ENCODE measurements at places on chromosomes 2 and 18. TPM values are rescaled to one million over a fixed set of nuclear protein-coding genes. Genes with fewer than 3 reads are reported as not detected.

DNA sequence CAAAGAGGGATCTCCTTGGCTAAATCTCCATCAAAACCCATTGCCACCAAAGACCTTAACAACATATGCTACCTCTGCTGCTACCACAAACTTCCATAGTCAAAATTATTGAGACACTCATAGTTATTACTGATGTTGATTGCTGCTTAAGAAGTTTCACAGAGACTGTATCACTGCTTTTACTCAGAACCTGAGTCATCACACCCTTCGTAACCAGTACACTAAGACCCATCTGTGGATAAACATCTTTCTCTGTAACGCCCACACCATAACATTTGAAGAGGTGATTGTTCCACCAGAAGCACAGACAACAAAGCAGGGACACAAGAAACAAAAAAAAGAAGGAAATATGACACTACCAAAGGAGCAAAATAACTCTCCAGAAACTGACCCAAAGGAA, 1563.1 kb downstream of the LRP1B start:
- no peak for DNase-seq

- no peak for DNase-seq
Measured at GRCh38 chr2:64858541-64859311, 130.5 kb upstream of the SLC1A4 start.

DNA sequence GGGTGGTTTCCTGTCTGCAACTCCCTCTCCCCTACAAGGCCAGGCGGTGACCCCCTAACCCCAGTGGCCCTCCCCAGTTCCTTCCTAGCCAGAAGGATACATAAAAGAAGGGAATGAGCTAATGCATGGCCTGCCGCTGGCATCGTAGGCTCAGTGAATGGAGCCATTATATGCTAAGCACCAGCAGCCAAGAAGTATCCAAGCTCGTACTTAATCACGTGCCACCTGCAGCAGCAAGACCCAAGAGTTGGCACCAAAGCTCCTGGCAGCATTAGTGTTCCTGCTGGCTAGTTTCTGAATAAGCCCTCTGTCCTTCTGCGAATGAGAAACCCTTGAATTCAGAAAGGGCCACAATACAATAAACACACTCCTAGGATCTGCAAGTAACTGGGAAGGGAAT, 4.3 kb downstream of the DBI start:
- no peak for DNase-seq

GRCh38 chr18:32257084-32257785, 67.4 kb downstream of the MEP1B start:
- no peak for DNase-seq

DNA sequence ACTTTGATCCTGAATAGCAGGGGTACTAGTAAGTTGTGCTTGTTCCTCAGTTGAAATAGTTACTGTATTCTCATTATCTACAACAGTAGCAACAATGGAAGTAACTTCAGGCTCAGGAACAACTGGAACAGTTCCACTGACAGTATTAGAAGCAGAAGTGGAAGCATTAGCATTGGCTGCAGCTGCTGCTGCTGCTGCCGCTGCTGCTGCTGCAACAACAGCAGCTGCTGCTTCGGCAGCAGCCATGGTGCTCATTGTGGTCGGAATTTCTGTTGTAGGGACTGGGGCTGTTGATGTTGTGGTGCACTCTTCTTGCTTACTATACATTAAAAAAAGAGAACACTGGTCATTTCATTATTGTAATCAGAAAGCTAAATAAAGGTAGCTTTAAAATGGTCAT, 40.8 kb downstream of the PRPF40A start:
- no peak for DNase-seq

DNA sequence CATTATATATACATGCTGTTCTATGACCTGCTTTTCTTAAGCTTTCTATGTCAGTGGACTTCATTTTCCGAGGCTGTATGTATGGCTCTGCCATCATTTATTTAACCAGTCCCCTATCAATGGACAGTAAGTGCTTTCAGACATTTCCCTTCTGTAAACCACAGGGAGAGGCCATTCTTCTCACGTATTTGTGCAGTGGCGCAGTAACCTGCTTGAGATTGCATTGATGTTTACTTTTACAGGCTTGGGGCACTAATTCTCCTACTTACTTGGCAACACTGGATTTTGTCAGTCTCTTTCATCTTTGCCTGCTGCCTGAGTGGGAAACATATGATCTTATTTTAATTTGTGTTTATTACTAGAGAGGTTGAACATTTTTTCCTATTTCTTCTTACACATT, 52.1 kb downstream of the BOLA3 start:
- no peak for DNase-seq

DNA sequence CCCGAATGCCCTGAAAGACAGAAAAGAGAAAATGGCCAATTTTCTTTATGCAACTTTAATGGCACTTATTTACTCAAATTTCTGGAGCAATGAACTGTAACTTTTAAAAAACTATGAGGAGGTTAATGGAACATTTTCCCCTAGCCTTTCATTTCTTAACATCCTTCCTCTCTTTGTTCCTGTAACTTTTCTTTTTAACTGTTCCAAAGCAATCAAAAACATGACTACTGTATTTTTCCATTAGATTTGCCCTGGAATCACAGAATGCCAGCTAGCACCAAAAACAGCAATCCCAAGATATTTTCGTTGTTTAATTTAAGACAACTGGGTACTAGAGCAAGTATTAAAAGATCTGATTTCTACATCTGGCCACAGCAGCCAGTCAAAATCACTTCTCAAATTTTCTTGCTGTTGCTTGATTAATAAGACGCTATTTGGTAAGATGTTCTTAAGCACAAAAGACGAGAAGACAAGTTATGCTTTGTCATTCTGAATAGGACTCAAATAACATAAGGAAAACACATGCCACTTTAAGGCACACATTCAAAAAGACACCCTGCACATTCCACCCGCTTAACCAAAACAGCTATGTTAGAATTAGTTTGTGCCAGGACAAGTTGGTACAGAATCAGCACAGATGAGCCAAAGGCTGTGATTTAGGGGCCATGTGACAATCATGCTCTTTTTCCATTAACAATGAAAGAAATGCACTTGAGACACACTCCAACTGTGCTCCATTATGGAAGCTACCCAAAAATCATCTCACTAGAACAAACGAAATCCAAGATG, 3.6 kb downstream of the STARD7 start:
- peak; percentile 86 for DNase-seq

DNA sequence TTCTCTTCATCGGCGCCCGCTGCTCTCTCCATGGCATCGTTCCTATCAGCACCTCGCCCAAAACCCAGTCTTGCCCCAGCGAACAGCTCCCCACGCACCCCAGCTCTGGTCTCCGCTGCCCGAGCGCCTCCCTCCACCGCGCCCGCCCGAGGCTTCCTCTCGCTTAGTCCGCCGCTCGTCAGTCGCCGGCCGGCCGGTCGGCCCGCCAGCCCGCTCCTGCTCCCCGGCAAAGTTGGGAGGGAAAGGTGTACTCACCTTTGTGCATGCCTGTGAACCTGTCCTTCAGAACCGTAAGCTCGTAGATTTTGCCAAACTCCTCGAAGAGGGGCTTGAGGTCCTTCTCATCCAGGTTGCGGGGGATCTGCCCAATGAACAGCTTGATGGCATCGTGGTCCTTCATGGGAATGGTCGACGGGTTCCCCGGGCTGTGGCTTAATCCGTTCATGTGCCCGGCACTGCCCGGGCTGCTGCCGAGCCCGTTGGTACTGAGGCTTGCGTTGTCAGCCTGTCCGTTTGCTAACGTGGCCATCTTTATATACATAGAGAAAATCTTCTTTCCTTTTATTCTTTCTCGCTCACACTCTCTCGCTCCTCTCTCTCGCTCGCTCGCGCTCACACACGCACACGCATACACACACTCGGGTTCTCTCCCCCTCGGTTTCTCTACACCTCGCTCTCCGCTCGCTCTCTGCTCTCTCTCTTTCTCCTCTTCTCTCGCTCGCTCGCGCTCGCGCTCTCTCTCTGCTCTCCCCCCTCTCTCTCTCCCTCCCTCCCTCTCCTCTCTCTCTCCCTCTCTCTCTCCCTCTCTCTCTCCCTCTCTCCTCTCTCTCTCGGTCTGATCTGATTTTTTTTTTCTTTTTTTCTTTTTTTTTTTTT, at the start of gene CELF4:
Gene CELF4, minus strand, starts transcription at position 698 of the 876 bp plus-strand sequence.
- peak; percentile 5 for DNase-seq

DNA sequence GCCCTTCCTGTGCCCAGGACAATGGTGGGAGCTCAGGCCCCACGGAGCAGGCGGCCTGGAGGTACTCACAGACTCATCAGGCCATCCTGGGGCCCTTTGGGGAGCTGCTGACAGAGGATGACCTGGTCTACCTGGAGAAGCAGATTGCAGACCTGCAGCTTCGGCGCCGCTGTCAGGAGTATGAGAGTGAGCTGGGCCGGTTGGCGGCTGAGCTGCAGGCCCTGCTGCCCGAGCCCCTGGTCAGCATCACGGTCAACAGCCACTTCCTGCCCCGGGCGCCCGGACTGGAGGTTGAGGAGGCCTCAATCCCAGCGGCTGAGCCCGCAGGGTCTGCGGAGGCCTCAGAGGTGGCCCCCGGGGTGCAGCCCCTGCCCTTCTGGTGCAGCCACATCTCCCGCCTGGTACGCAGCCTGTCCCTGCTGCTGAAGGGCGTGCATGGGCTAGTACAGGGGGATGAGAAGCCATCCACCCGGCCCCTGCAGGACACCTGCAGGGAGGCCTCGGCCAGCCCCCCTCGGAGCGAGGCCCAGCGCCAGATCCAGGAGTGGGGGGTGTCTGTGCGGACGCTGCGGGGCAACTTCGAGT, 8.3 kb upstream of the KLHL30 start:
- DNase-seq: no peak

GRCh38 chr2:160940699-160941098, 219.5 kb upstream of the TANK start:
- no peak for DNase-seq

GRCh38 chr2:24363301-24363700, 3.0 kb upstream of the ITSN2 start:
- DNase-seq: no peak

GRCh38 chr2:178455947-178456346, 4.8 kb downstream of the PJVK start:
- DNase-seq: no peak

GRCh38 chr2:115910270-115910669, 1467.8 kb downstream of the DPP10 start:
- DNase-seq: no peak

GRCh38 chr2:219911541-219911940, 284.1 kb downstream of the SLC4A3 start:
- DNase-seq: no peak

GRCh38 chr2:59936048-59936447, 617.4 kb downstream of the BCL11A start:
- no peak for DNase-seq

DNA sequence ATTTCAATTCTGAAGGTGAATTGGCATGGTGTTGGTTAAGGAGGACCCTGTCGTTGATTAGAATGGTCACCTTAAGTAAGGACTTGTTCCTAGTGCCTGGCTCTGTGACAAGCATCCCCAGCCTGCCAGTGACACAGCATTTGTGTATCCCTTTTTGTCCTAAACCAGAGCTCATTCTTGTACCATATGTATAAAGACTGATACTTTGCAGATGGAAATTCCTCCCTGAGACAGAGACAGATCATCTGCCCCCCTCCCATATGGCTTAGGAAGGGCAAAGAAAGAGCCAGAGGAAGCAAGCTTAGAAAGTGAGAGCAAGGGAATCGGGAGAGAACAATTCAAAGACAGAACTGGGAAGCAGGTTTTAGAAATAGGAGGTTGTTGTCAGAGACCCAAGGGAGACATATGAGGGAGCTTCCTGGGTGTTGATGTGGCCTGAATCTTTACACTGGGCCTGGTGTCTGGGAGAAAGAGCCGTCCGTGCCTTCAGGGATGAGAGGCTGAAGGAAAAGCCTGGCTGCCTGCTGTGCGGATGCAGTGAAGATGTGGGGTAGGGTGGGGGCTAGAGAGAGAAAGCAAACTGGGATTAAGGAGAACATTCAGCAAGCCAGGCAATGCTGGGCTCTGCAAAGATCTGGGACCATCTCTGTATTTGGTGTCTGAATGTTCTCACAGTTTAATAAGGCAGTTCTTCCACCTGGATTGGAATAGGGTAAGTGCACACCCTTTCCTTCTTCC, 13.2 kb upstream of the CHRNA1 start:
- DNase-seq: no peak

GRCh38 chr2:226077031-226077430, 677.5 kb downstream of the NYAP2 start:
- DNase-seq: no peak

DNA sequence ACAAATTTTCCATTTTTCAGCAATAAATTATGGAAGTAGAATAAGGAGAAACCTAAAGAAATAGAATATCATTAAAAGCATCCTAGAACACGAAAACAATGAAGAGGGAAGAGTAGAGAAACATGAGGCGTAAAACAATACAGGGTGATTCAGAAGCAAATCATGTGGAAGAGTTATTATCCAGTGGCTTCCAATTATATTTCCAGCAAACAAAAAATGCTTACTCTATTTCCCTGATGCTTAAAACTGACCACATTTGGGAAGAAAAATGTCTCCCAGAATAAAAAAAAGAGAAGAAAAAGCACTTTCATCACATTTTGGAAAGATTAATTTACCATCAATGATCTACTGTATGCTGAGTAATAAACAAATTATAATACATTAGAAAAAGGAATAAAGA, 192.6 kb downstream of the CD226 start:
- no peak for DNase-seq

GRCh38 chr2:217125014-217125413, 265.1 kb upstream of the TNP1 start:
- DNase-seq: no peak

DNA sequence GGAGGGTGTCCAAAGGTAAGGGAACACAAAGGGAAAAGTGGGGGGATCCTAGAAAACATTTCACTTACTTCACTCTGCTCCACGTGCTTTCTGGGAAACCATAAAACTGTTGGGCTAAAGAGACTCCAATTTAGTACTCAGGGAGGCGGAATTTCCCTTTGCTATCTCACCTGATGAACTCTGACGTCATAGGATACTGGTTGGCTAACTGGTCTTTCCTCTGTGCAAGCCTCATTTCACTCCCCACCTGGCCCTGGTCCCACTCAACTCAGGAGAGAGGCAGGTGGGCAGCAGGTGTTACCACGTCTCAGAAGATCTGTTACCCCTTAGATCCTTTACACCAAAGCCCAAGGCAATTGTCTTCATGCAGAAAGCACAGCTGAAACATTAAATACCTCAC, 51.8 kb upstream of the PMAIP1 start:
- no peak for DNase-seq

GRCh38 chr2:129710670-129711495, 268.6 kb upstream of the RAB6C start:
- DNase-seq: no peak

GRCh38 chr2:149077861-149078260, 39.4 kb downstream of the LYPD6B start:
- DNase-seq: no peak

Gene OXER1
- polyA plus RNA-seq: 0.19 TPM

Gene GAD1
- polyA plus RNA-seq: 0.64 TPM

Gene NHEJ1
- 11.9 TPM for polyA plus RNA-seq

Gene RGPD3
- polyA plus RNA-seq: 0.02 TPM

Gene CD302
- 10.4 TPM for polyA plus RNA-seq

Gene GPR35
- 0.18 TPM for polyA plus RNA-seq

Gene ASB1
- 12.3 TPM for polyA plus RNA-seq

Gene PSMA8
- not detected for polyA plus RNA-seq

Data from endothelial cell of umbilical vein (primary cell).